ENCODE measurements at places on chromosomes 4 and X.

DNA sequence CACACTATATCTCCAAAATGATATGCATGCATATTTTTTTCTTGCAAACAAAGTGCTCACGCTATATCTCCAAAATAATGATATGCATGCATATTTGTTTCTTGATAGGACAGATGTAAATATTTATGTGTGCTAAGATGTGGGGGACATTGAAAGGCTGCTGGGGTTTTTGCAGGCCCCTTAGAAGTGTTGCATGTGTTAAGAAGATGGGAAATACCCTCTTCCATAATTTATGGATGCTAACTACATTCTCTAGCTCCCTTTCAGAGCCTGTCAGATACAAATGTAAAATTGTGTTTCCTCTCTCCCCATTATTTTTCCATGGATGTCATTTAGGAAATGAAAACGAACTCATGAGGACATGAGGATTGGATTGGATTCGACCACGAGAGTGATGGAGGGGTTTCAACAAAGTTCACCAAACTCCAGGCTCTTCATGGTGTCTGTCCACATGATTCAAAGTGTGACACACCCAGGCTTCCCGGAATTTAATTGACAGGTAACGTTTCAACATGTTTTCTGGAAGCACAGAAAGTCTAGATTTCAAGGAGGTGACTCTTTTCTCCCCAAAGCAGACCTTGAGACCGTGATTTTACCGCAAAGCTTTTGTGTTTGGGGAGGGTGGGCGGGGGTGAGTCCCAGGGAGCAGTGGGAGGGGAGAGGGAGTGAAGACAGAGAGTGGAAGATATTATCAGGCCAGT is 94.4 kb upstream of the CD99 start:
- DNase-seq: no peak

DNA sequence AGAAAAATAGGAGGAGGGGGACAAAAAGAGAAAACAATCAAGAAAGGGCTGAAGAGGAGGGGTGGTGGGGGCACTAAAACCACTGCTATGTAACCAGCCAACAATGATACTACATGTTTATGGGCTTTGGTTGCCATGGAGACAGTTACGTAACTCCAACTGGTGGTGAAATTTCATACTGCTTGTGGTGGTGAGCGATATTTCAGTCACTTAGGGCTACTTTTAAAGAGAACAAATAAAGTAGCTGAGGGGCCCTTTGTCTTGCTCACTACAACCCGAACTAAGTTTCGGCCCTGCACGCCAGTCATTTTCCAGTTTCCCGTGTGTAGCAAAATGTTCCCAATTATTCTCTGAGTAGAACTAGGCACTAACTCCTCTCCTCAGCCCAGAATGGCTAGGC is 275.2 kb upstream of the EDA2R start:
- DNase-seq: no peak

DNA sequence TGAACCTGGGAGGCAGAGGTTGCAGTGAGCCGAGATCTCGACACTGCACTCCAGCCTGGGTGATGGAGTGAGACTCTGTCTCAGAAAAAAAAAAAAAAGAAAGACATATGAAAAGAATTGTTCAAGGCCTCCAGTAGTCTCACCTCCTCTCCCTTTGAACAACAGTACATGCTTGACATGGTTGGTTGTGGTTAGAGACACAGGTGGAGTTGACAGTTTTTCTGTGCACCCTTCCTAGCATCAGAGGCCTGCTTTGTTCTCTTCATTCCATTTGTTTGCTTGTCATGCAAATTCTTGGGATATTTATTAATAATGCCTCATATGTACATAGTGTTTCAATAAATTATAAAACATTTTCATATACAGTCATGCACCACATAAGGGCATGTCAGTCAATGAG is 18.3 kb upstream of the PDCL2 start:
- DNase-seq: no peak

GRCh38 chr4:1463927-1464540 is 57.8 kb upstream of the NKX1-1 start:
- DNase-seq: no peak

- no peak for DNase-seq
Measured at GRCh38 chr4:8778760-8779159, 92.9 kb downstream of the HMX1 start.

All from vagina (tissue), 2 donors.